ENCODE measurements at places on chromosomes 13 and 19.

- DNase-seq, result no peak
These were observed 28.2 kb downstream of the SBNO2 start for GRCh38 chr19:1145635-1146411.

GRCh38 chr19:36398571-36398970, 19.6 kb upstream of the ZFP14 start:
- DNase-seq, result no peak

DNA sequence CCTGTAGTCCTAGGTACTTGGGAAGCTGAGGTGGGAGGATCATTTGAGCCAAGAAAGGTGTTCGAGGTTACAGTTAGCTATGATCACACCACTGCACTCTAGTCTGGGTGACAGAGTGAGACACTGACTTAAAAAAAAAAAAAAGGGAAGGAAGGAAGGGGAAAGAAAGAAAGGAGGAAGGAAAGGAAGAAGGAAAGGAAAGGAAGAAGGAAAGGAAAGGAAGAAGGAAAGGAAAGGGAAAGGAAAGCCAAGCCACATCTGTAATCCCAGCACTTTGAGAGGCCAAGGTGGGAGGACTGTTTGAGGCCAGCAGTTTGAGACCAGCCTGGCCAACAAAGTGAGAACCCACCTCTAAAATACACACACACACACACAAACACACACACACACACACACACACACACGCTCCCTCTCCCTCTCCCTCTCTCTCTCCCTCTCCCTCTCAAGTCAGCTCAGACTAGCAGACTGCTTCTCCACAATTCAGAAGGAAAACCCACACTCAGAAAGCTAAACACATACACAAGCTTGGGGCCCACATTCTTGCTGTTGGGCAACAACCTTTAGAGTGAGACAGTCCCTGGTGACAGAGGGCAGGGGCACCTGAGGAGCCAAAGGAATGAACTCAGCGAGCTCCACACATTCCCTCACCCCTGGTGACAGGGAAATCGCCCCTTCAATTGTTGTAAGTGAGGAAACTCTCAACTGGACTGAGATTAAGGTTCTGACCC, 2.7 kb downstream of the ZNF709 start:
- DNase-seq, result no peak

GRCh38 chr13:24232037-24232436, 71.5 kb downstream of the SPATA13 start:
- no peak for DNase-seq

DNA sequence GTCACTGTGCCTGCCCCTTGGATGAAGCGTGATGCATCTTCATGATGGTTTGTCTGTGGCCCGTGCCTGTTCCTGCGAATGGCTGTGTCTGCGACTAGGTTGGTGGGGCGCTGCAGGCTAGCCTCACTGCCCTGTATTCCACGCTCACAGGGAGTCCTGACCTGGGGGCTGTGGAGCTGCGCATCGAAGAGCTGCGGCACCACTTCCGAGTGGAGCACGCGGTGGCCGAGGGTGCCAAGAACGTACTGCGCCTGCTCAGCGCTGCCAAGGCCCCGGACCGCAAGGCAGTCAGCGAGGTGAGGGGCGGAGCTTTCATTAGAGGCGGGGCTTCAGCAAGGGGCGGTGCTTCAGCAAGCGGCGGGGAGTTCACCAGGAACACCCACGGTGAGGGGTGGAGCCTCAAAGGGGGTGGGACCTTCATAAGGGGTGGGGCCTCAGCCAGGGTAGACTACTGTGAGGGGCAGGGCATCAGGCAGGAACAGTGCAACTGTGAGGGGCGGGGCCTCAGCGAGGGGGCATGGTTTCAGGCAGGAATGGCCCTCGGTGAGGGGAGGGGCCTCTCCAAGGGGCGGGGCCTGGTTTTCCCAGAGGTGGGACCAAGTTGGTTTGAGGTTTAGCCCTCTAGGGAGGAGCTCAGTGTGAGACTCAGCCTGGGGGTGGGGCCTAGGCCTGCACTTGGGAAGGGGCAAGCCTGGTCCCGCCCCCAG, 17.2 kb downstream of the PKN1 start:
- no peak for DNase-seq

GRCh38 chr19:13428352-13428751, 77.9 kb downstream of the CACNA1A start:
- no peak for DNase-seq

GRCh38 chr19:18007044-18007916, 690 bp upstream of the ARRDC2 start:
- DNase-seq, result peak; percentile 71

GRCh38 chr13:45295536-45295935, 45.4 kb downstream of the TPT1 start:
- no peak for DNase-seq

DNA sequence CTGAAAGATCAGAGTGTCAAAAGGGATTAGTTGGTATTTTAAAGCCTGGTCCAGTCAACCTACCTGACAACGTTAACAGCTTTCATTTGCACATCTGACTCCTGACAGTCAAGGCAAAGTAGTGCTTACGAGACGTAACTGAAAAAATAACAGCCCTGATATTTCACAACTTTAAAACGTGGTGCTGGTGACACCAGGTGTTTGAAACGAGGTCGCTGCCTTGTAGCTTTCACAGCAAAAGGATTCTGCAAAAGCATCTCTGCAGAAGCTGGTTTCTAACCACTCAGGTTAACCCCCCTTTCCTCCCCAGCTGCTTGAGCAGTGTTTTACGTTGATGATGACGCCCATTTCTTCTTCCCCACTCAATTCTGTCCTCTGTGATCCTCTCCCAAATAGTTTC, 23.3 kb downstream of the GGACT start:
- DNase-seq, result no peak

DNA sequence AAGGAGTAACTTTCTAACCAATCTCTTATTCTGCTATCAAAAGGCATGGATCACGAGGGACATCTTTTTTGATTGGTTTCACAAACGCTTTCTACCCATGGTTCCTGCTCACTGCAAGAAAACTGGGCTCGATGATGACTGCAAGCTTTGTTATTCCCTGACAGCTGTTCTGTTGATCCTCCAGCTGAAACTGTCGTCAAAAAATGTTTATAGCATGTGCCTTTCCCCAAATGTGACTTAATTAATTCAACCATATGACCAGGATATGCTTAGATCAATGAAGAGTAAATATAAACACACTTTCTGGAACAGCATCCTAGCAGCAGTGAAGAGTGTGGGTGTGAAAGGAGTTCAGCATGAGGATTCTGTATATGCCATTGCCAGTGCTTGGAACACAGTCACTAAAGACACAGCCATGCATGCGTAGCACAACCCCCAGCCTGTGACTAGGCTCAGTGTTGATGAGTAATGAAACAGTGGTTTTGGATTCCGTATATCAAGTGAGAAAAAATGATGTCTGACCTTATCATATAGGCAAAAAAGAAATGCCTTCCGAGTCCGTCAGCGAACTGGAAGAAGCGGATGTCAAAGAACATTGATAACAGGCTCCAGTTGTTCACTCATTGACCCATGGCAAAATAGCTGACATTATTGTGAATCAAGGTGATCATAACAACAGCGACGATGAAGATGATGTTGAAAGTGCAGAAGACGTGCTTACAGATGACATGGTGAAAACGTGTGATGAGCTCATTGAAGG, 347.4 kb downstream of the FGF9 start:
- no peak for DNase-seq

- DNase-seq, result no peak
These were observed 20.9 kb downstream of the GRTP1 start for GRCh38 chr13:113342820-113343691.

- no peak for DNase-seq
These were observed 37.2 kb downstream of the SLITRK1 start for GRCh38 chr13:83845106-83845505.

- DNase-seq, result peak; percentile 45
These were observed 17.2 kb upstream of the ZBTB7A start for GRCh38 chr19:4083677-4084546.

GRCh38 chr19:33492951-33493350, 28.6 kb downstream of the PEPD start:
- no peak for DNase-seq

DNA sequence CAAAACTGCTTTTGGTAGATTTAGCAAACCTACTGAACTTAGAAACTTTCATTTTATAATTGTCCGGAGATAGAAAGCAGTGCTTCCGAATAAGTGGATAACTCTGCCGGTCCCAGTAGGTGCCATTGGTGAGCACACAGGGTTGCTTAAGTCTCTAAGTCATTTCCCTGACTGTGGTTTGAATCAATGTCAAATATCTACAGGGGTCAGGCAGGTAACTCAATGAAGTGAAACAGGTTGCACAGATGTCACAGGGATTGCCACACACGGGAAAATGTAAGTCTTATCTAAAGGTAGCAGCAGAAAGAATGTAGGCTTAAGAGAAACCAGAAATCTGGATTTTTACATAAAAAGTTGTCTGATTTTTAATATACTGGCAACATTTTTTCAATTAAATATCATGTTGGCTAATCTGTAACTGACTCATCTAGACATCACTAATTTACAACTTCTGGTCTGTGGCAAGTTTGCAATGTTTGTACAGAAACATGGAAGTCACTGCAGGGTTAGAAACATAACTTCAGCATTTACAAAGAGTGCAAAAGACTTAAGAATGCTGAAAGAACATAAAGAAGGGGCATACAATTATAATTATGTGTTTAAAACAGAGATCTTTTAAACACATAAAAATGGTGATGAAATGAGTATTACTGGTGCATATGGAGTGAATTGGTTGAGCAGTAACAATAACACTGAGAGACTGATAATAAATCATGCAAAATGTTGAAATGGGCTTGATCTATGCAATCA, 14.3 kb upstream of the LRRC63 start:
- DNase-seq, result no peak

DNA sequence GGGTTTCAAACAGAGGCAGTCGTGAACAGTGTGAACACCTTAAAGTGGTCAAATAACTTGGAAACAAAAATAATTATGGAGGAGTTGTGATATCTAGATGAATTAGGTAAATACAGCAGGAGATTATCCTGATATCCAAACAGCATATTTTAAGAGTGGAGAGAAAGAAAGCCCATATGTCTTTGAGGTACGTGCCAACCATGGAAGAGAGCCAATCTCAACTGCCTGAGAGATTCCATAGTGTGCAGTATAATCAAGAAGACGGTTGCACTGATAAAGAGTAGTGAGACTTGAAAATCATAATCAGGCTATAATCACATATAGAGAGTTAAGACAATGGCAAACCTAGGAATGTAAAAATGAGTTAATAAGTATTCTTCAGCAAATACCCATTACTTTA, 472.8 kb upstream of the SLITRK5 start:
- no peak for DNase-seq

GRCh38 chr19:5977222-5977784, 637 bp downstream of the RANBP3 start:
- DNase-seq, result no peak

- no peak for DNase-seq
These were observed 64.1 kb downstream of the TNFSF11 start for GRCh38 chr13:42638101-42638500.

DNA sequence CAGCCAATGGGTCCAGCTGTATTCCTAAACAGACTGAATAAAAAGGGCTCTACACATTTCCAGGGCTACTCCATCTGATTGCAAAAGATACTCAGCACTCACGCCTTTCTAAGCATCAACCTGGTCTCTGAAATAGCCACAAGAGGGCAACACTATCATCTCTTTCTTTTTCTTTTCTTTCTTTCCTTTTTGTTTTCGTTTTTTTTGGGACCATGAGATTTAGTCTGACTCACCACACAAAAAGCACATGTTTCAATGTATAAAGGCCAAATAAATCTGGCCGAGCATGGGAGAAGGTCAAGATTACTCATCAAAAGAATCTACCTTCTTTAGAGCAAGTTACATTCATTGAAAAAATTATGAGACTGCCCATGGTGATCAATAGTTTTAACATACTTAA, 805.6 kb upstream of the ARGLU1 start:
- peak; percentile 69 for DNase-seq

- DNase-seq, result no peak
These were observed 63.6 kb upstream of the FLT1 start for GRCh38 chr13:28558567-28558966.

DNA sequence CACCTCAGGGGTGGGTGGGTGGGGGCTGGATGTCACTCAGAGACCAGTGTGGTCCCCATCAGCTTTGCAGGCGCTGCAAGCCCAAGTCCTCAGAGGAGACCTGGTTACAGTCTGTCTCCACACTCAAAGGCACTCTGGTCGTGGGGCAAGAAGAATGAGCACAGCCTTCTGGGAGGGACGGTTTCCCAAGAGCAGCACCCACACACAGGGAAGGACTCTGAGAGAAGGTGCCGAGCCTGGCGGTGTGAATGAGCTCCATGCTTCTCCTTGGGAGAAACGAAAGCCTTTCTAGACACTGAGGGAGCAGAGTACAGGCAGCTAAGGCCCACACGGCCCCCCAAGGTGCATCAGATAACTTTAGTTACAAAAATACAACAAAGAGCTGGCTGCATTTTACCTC, 473.6 kb downstream of the FOXO1 start:
- DNase-seq, result no peak

DNA sequence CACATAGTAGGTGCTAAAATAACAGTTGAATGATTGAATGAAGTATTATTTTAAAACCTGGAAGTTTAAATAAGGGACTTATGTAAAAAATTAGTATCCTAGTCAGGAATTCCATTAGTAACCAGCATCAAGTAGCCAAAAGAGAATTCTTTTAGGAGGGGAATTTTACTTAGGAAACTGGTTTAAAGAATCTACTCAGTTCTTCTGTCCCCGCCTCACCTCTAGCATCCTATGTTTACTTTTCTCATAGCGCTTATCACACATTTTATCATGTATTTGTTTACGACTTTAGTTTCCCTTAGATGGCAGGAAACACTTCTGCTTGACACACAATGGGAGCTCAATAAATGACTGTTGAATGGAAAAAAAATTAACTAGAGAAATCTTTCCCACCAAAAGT, 229.0 kb downstream of the KLF5 start:
- peak; percentile 5 for DNase-seq

DNA sequence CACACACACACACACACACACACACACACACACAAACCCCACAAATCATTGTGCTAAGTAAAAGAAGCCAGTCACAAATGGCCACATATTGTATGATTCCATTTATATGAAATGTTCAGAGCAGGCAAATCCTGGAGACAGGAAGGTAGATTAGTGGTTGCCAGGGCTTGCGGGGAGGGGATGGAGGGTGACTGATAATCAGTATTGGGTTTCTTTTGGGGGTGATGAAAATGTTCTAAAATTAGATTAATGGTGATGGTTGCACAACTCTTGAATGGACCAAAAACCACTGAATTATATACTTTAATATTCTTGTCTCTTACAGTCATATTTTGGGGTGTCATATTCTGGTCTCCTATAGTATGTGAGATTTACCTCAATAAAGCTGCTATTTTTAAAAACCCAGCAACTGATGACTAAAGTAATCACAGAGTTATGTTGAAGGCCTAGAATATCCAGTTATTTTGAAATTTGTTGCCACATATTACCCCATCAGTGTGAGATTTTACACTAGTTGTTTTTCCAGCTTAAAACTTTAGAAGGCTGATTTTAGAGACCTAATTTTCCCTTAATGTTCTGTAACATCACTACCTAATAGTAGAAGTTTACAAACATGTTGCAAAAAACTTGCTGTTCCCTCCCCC, 20.3 kb downstream of the FLT1 start:
- no peak for DNase-seq

- DNase-seq, result no peak
These were observed 1.2 kb upstream of the PLEKHF1 start for GRCh38 chr19:29663861-29664752.

All from NCI-H510A treated with DMSO at 0.1 percent for 48 hours (cell line).